ENCODE measurements at places on chromosomes 13 and 19. TPM values are rescaled to one million over a fixed set of nuclear protein-coding genes. Genes with fewer than 3 reads are reported as not detected.

Gene FOSB
- total RNA-seq = 40.9 TPM

Gene DKKL1
- total RNA-seq = 1.2 TPM

Gene RDH8
- not detected for total RNA-seq

- DNase-seq = no peak
Observed at GRCh38 chr19:42466521-42467182, 23.9 kb upstream of the CXCL17 start.

DNA sequence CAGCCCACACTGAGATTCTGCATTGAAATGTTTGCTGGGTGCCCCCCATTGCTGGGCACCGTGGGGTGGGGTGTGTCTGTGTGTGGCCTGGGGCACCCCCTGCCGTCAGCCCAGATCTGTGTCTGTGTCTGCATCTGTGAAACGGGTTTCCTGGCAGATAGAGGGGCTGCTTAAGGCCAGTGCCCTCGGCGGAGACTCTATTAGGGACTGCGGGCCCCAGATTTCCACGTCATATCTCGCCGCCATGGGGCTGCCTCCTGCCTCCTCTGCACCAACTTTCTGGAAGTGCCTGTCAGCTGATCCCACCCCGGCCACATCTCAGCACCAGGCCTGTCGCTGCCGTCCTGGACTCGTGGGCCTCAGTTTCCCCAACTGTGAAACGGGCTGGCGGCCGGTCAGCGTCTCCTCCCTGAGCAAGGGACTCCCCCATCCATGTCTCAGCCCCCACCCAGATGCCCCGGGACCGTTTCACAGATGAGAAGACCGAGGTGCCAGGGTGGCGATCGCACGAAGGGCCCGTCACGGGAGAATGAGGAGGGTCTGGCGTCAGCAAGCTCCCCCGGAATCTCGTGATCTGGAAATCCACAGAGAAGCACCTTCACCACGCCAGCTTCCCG, 21.4 kb downstream of the ARID3A start:
- DNase-seq = peak; percentile 74

DNA sequence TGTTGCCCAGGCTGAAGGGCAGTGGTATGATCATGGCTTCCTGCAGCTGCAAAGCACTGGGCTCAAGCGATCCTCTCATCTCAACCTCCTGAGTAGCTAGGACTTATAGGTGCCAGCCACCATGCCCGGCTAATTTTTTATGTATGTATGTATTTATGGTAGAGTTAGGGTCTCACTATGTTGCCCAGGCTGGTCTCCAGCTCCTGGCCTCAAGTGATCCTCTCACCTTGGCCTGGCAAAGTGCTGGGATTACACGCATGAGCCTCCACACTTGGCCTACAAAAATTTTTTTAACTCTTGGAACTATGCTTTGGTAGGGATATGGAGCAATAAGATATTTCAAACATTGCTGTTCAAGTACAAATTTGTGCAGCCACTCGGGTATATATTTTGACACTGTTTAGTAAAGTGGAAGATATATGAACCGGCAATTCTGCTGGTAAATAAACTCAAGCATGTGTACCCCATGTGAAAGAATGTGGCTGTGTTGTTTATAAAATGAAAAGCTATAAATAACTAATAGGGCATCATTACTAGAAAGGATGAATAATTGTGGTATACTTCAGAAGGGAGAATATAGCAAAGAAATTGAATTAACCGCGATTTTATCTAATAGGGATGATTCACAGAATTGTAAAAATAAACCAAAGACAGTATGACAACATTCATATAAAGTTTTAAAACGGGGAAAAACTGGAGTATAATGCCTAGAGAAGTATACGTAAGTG, 1.1 kb downstream of the ZNF566 start:
- no peak for DNase-seq

- no peak for DNase-seq
Observed at GRCh38 chr19:16821081-16821480, 8.1 kb upstream of the SIN3B start.

- DNase-seq = no peak
Observed at GRCh38 chr13:40780822-40781401, 8.5 kb upstream of the SLC25A15 start.

GRCh38 chr13:108769213-108770070, 140.0 kb downstream of the MYO16 start:
- no peak for DNase-seq

GRCh38 chr13:89407357-89407756, 1736.2 kb downstream of the SLITRK5 start:
- DNase-seq = no peak

DNA sequence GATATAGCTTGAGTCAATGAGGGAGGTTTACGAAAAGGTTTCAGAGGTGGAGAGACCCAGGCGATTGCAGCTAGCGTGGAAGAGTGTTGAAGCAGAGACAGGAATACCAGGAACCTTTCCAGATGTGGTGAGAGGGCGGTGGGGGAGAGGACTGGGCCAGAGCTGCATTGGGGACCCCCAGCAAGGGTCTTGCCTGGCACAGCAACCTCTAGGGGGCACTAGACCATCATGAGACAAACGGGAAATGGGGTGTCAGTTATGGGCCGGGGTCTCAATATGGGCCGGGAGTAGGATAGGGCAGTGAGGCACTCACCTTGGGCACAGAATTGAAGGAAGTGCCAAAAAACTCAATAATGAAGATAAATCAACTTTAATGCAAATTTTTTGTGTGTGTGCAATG, 2.1 kb upstream of the LRP3 start:
- no peak for DNase-seq

GRCh38 chr19:47322058-47322457, 9.9 kb upstream of the C5AR2 start:
- DNase-seq = no peak
